Purkinje cell (primary cell): ENCODE measurements at places on chromosomes 7 and 10. TPM values are rescaled to one million over a fixed set of nuclear protein-coding genes. Genes with fewer than 3 reads are reported as not detected.

The HTRA1 gene
- 73.1 and 85.0 TPM in 2 replicates for polyA plus RNA-seq

The SUN3 gene
- not detected in 2 replicates for polyA plus RNA-seq

The PRSS37 gene
- 0.39 and 1.6 TPM in 2 replicates for polyA plus RNA-seq

The TAS2R41 gene
- polyA plus RNA-seq = not detected in 2 replicates

The WDR37 gene
- polyA plus RNA-seq = 6.4 and 7.7 TPM in 2 replicates

The SPDYE6 gene
- 0.46 TPM in 1 of 2 replicates, not detected in the other for polyA plus RNA-seq

The SLC26A4 gene
- polyA plus RNA-seq = 0.05 TPM in 1 of 2 replicates, not detected in the other

The MYL7 gene
- 2.4 TPM in 1 of 2 replicates, not detected in the other for polyA plus RNA-seq

The LIPN gene
- not detected in 2 replicates for polyA plus RNA-seq

The NRCAM gene
- 522 and 550 TPM in 2 replicates for polyA plus RNA-seq

The PNLIPRP3 gene
- polyA plus RNA-seq = not detected in 2 replicates

The PVRIG gene
- not detected in 2 replicates for polyA plus RNA-seq

The PDZD8 gene
- polyA plus RNA-seq = 25.8 and 32.3 TPM in 2 replicates

The HOXA11 gene
- not detected in 2 replicates for polyA plus RNA-seq

The PPP3CB gene
- polyA plus RNA-seq = 163 and 177 TPM in 2 replicates

The JCAD gene
- polyA plus RNA-seq = 4.5 and 11.6 TPM in 2 replicates

The TBRG4 gene
- polyA plus RNA-seq = 16.6 and 18.6 TPM in 2 replicates

The PRDX3 gene
- 367 and 481 TPM in 2 replicates for polyA plus RNA-seq

The CCDC136 gene
- 27.8 and 30.8 TPM in 2 replicates for polyA plus RNA-seq
